ENCODE measurements at places on chromosomes 6 and 20. TPM values are rescaled to one million over a fixed set of nuclear protein-coding genes. Genes with fewer than 3 reads are reported as not detected.

Gene FILIP1
- total RNA-seq = 41.5 TPM

Gene NANP
- total RNA-seq = 7.0 TPM

Gene ETV7
- not detected for total RNA-seq

Gene CALHM6
- not detected for total RNA-seq

Gene SLC22A16
- total RNA-seq = not detected

DNA sequence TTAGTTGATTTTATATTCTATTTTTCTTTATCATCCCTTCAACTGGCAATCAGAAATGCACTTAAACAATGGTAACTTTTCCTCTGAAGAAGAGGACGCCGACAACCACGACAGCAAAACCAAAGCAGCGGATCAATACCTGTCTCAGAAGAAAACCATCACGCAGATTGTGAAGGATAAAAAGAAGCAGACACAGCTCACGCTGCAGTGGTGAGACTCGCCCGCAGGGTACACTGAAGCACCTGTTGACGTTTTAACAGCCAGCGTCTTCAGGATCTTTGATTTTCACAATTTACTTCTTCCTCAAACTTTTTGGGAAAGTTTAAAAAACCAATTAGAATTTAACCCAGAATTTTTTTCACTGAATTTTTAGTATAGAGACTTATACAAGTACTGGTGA lies 701 bp downstream of the RFX6 start:
- no peak for DNase-seq

- no peak for DNase-seq
Observed at GRCh38 chr20:17629025-17629424, 53.0 kb downstream of the RRBP1 start.

GRCh38 chr6:57013521-57013926 lies 33.0 kb upstream of the KIAA1586 start:
- peak; percentile 77 for DNase-seq

DNA sequence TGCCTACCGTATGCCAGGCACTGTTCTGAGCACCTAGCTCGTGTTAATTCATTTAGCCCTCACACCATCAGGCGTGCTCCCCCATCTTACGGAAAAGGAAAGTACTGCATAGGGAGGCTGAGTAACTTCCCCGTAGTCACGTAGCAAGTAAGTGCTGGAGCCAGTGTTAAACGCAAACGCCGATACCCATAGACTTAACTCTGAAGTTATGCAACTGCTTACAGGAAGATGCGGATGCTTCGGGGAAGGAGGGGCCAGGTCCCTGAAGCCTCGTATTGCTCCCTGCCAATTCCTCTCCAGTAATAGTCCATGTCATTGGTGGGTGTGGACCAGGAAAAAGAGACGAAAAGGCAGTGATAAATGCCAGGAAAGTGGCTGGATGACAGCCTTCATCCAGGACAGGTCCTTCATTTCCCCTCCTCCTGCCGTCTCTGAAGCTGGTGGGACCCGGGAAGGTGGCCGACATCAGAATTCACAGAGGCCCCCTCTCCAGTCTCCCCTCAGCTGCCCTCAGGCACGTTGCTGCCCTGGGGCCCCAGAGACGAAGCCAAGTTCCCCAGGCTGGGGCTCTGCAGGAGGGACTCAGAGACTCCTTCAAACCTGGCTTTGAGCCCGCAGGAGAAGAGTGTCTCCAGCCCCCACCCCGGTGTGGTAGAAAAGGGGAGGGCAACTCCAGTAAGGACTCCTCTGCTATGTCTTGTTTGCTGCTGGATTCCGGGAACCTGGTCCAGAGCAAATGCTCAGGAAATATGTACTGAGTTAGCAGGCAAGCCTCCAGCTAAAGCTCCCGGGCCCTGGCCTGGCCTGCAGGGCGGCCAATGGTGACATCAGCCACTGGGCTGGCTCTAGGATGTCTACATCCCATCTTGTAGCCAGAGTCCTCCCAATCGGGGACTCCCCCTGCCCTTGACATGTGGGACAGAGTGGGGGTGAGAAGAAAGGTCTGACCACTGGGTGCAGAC lies 37.8 kb downstream of the RAB44 start:
- DNase-seq = peak; percentile 22

DNA sequence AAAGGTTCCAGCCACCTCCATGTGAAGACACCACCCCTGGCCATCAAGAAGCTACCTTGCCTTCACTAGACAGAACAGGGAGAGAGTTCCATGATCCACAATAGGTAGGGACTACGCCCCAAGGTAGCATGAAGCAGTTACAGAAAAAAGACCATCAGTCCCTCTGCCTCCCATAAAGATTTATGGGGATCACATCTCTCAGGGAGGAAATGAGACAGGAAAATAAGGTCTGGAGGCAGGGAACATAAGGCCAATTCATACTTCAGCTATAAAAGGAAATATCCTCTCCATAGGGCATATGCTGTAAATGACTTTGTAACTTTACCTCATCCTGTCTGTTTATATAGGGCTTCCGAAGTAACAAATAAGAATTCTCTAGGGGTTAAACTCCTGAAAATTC lies 129.4 kb downstream of the OR2B2 start:
- DNase-seq = no peak

- no peak for DNase-seq
Observed at GRCh38 chr20:454951-455350, 7.4 kb downstream of the TBC1D20 start.

GRCh38 chr6:118509009-118509617 lies 39.0 kb upstream of the PLN start:
- peak; percentile 51 for DNase-seq

GRCh38 chr6:56999049-56999448 lies 44.1 kb downstream of the BEND6 start:
- DNase-seq = no peak

DNA sequence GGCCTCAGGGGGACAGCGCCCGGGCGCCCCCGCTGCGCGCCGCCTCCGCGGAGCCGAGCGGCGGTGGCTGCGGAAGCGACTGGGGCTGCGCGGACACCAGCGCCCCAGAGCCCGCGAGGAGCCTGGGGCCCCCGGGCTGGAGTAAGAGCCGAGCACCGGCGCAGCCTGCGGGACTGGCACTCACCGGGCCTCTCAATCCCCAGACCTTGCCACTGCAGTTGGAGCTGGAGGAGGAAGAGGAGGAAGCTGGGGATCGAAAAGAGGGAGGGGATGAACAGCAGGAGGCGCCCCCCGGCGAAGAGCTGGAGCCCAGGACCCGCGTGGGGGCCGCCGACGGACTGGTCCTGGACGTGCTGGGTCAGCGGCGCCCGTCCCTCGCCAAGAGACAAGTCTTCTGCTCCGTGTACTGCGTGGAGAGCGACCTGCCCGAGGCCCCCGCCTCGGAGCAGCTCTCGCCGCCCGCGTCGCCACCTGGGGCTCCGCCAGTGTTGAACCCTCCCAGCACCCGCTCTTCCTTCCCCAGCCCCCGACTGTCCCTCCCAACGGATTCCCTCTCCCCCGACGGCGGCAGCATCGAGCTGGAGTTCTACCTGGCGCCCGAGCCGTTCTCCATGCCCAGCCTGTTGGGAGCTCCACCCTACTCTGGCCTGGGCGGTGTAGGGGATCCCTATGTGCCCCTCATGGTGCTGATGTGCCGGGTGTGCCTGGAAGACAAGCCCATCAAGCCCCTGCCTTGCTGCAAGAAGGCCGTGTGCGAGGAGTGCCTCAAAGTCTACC lies 590 bp downstream of the RNF217 start:
- DNase-seq = peak; percentile 69

DNA sequence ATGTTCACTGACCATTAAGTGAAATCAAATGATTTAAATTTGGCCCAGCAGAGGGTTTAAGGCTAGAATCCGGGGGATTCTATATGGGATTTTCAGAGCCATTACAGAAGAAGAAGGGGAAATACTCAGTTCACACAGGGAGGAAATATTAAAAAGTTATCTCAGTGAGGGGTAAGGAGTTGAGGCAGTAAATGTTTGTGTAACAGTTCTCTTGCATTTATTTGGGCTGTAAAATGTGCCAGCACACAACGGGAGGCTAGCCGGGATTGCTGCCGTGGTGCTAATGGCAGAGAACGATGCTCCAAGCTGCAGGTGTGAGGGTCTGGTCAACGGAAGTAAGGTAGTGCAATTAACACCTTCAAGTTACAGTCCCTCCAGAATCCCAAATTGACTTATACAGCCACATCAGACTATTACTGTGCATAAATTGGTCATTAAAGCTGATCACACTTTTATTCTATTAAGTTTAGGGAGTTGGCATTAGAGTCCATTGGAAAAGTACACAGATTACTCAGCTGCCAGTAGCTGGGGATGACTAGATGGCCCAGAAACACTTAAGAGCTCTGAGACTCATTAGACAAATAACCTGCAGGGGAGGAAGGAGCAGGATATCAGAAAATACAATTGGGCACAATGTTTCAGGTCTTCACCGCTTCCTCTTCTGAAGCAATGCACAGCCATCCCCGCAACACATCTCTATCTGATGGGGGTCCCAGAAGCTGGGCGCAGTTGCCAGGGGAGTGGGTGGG lies 31.3 kb downstream of the PPP1R3G start:
- DNase-seq = no peak

GRCh38 chr20:4585104-4585753 lies 136.5 kb upstream of the PRND start:
- no peak for DNase-seq

- no peak for DNase-seq
Observed at GRCh38 chr20:62830821-62831220, 14.0 kb downstream of the COL9A3 start.

DNA sequence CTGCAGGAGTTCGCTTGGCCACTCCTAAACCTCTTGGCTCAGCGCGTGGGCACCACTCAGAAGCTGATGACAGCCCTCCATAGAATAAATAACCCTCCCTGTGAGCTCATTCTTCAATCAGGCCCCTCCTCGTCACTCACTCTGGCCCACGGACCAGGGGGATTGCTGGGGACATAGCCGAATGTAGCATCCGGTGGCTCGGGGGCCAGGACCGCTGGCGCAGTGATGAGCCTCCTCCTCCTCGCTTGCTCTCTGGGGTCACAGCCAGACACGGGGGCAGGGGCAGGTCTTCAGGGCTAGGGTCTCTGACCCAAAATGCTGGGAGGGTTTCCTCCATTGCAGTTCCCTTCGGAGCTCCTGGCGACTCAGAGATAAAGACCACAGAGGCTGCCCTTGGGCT lies 79.9 kb downstream of the TFAP2C start:
- no peak for DNase-seq

DNA sequence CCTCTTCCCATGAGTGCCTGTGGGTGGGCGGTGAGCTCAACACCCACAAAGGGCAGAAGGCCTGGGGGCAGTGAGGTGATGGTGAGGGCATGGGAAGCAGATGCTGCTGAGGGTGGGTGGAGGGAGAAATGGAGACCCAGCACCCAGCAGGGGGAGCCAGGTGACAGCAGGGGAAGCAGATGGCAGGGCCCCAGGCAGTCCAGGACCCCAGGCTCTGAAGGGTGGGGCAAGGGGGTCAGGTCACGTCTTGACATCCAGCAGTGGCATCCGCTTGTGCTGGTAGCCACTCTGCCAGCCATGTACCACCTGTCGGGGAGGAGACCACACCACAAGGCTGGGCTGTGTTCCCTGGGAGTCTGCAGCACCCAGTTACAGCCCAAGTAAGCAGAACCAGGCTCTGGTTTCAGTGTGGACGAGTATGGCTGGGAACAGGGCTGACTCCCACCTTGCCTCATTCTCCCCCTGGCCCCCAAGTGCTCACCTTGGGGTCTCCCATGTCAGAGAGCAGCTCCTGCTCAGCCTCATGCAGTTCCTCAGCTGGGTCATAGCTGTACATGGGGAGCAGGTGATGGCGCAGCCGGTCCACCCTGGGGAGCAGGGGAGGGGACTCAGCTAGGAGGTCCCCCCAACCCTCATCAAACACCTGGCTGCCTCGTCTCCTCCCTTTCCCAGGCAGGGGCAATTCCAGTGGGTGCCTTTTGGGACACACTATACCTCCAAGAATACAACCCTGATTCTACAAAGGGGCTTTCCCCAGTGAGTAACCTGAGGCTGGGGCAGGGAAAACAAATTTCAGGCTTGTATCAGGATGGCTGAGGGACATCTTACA lies 2.0 kb downstream of the SMIM29 start:
- DNase-seq = peak; percentile 74

DNA sequence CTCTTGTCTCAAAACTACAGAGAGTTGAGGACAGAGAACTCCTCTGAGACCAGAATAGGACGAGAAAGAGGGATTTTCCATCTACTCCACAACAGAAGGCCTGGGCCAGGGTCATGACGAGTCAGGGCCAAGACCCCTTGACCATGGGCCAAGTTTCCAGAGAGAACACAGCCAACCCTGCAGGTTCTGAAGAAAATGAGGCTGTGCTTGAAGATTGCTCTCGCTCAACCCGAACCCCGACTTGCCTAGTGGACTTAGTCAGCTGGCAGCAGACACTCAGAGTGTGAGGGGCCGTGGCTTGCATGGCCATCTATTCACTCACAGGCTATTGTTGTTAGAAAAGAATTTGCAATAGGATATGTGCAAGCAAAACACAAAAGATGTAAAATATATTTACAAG lies 54.5 kb downstream of the TMEM242 start:
- no peak for DNase-seq

DNA sequence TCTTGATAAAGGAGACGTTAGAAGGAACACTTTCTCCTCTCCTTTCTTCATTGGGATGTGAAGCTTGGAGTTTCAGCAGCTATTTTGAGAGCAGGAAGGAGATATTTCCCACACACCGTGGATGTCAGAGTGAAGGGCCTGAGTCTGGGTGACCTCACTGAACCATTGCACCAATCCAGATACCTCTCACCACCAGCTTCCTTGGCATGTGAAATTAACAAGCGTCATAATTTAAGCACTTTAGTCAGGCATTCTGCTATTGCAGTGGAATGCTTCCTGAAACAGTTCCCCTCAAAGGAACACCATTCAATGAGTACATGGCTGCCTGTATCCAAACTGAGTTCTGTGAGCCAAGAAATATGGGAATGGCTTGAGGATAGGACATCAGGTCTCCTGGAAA lies 83.7 kb downstream of the CHMP4B start:
- DNase-seq = peak; percentile 60

DNA sequence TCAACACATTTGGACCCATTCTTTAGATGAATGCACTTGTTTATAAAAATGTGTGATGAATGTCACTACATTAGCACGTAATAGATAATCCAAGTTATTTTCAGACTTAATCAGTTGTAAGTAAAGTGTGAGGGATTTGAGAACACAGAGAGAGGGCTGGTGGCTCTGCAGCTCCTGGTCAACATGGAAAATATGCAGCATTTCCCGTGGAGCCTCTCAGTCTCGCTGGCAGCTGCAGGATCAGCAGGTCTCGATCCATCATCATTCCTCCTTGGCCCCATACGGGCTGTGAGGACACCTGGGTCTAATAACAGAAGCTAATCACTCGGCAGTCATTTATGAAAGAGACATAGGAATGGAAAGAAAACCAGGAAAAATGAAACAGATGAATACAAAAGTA lies 390.2 kb downstream of the PRKN start:
- DNase-seq = no peak

DNA sequence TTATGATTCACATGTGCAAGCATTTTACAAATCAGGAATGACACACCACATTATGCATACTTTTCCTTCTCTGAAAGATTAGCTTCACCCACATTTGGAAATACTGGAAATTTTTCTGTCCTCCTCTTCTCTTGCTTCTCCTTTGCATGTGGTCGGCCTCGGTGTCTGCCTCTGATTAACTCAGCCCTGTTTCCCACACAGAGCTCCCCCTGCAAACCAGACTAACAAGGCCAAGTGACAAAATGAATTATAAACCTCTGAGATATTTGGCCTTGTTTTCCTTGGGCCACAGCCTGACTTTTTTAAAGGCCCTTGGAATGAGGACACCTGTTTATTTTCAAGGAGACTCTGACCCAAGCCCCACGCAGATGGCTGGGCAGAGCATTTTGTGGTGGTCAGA lies 9.0 kb upstream of the CCN6 start:
- DNase-seq = peak; percentile 79
